AG09309 (cell line): ENCODE measurements at places on chromosomes 3 and 15.

GRCh38 chr3:173857154-173857553 lies 459.6 kb downstream of the NLGN1 start:
- DNase-seq = no peak

- no peak for DNase-seq
These were observed 135.0 kb upstream of the PRICKLE2 start for GRCh38 chr3:64360280-64360679.

GRCh38 chr3:54878145-54878544 lies 49.7 kb downstream of the LRTM1 start:
- DNase-seq = no peak

- no peak for DNase-seq
These were observed 611.5 kb downstream of the AGBL1 start for GRCh38 chr15:86691091-86691663.

DNA sequence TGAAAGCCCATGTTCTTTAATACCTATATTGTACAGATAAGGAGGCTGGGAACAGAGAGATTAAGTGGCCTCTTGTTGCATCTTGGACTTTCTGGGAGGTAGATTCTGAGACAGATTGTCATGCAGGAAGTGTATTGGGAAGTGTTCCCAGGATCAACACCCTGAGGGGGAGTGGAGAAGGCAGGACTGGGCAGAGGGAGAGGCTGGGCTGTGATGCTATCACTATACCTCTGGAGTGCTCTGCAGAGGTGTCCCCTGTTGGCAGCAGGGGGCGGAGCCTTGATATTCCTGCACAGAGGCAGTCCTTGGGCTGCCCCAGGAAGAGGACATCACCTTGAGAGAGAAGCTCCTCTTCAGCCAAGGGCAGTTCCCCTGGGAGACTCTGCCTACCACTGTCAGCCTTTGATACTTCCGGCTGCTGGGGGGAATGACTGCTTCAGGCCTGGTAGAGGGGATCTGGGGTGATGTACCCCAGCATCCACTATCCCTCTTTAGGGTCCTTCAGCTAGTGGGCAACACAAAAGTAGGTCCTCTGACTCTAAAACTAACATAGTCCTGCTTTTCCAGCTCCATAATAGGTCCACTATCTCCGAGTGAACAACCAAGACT lies 97.4 kb upstream of the RNU6-1 start:
- no peak for DNase-seq

- DNase-seq = no peak
These were observed 3.1 kb downstream of the NDUFB4 start for GRCh38 chr3:120599211-120599610.

- DNase-seq = no peak
These were observed 19.9 kb downstream of the TAMM41 start for GRCh38 chr3:11826628-11827265.

DNA sequence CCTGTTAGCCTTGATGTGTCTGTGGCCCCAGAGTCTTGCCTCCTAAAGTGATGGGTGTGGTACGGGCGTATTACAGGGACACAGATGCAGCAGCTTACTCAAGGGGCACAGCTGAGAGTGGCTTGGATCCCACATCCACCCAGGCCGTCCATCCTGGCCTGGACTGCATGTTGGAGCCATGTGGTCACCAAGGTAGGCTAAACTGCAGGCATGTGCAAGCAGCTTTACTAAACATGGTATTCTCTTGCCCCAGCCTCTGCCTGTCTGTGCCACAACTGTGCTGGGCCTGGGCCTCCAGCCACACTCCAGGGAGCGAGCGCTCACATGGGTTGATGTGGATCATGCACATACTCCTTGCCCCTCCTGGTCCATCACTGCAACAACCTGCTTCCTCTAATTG lies 6.1 kb upstream of the GPR62 start:
- no peak for DNase-seq

GRCh38 chr15:70474471-70475406 lies 288.6 kb downstream of the UACA start:
- peak; percentile 99 for DNase-seq

DNA sequence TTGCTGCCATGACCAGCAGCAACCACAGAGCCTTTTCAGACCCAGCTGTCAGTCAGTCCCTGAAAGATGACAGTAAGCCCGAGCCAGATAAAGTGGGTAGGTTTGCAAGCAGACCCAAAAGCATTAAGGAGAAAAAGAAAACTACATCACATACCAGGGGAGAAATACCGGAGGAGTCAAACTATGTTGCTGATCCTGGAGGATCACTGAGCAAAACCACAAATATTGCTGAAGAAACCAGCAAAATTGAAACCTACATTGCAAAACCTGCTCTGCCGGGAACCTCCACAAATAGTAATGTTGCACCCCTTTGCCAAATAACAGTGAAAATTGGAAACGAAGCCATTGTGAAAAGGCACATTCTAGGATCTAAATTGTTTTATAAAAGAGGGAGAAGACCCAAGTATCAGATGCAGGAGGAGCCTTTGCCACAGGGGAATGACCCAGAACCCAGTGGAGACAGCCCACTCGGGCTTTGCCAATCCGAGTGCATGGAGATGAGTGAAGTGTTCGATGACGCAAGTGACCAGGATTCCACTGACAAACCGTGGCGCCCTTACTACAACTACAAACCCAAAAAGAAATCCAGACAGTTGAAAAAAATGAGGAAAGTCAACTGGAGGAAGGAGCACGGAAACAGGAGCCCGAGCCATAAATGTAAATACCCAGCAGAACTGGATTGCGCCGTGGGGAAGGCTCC lies 42.1 kb upstream of the RASA2 start:
- DNase-seq = peak; percentile 64

- peak; percentile 62 for DNase-seq
These were observed at the start of gene ACP3 for GRCh38 chr3:132317229-132317948. Gene ACP3 (plus strand): TSS chr3:132317407. CDS start chr3:132317457, 50 bp downstream.

- DNase-seq = no peak
These were observed 16.1 kb downstream of the RYR3 start for GRCh38 chr15:33326908-33327307.

DNA sequence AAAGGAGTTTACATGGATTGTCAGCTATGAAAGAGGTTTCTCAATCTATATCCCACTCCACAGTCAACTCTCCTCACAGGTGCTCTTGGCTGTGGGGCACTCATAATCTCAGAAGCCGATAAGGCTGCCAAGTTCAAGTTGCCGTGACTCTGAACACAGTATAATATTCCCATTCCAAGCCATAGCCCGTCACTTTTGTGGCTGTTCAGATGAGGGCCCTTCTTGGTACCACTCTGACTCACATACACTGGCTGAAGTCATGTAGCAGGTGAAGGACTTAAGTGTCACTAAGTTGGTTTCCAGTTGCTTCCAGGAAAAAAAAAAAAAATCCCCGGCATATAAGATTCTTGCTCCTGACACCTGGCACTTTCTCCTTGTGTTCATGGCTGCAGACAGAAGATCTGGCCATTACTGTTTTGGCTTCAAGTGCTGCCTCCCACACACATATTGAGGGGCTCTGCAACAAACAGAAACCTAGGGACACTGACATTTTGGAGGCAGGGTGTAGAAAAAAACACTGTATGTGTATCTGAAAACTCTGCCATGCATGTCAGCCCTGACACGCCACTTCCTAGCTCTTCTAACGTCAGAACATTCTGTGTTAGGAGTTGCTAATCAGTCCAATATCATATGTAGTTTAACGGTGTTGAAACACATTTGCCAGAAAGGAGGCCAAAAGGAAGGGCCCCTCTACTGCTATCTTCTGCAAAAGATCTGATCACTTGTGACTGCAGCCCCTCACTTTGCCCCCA lies 170.2 kb upstream of the ICE2 start:
- DNase-seq = no peak

DNA sequence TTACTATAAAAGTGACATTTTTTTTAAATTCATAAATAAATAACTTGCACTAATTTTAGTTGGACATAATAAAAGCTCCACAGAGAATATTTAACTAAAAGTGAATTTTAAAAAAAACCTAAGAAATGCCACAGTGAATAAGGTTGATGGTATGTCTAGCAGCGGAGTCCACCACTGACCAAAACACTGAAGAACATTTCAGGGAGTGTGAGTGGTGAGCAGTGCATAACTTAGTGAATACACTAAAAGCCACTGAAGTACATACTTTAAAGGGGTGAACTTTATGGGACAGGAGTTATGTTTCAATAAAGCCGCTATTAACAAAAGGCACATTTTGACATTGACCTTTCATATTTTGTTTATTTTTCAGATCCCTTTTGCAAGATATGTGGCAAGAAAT lies 32.3 kb downstream of the SRP14 start:
- DNase-seq = peak; percentile 78

DNA sequence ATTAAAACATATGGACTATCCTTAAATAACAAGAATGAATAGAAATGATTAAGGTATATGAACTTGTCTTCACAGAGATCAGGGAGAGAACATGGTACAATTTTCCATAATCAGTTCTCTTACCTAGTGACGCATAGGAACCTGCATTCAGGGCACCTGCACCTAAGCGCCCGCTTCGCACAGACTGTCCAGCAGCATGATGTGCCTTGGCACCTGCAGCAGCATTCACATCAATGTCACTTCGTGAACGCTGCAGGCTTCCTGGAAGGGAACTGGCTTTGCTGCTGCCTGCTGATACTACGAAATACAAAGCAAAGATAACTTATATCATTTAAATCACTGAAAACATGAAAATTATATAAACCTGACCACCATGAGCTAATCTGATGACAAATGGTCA lies 115.2 kb downstream of the CLASP2 start:
- no peak for DNase-seq

- no peak for DNase-seq
These were observed 34.9 kb upstream of the SLC25A36 start for GRCh38 chr3:140906785-140907184.

DNA sequence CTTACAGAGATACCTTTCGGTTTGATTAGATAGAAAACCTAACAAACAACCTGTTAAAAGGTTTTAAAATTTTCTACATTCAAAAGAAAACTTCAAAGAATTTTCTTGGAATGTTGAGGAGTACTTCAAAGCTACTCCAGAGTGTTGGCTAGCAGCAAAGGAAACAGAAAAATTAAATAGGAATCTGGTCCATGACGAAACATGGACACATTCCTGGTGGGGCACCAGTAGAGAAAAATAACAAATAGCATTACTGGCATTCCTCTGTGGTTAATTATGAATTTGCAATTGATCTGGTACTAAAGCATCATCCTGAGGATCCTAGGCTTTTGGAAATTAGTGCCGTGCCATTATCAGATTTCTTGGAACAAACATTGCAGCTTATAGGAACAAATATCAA lies 59.5 kb upstream of the DPPA4 start:
- no peak for DNase-seq

- no peak for DNase-seq
These were observed 137.0 kb downstream of the DNAJB8 start for GRCh38 chr3:128329491-128330213.

DNA sequence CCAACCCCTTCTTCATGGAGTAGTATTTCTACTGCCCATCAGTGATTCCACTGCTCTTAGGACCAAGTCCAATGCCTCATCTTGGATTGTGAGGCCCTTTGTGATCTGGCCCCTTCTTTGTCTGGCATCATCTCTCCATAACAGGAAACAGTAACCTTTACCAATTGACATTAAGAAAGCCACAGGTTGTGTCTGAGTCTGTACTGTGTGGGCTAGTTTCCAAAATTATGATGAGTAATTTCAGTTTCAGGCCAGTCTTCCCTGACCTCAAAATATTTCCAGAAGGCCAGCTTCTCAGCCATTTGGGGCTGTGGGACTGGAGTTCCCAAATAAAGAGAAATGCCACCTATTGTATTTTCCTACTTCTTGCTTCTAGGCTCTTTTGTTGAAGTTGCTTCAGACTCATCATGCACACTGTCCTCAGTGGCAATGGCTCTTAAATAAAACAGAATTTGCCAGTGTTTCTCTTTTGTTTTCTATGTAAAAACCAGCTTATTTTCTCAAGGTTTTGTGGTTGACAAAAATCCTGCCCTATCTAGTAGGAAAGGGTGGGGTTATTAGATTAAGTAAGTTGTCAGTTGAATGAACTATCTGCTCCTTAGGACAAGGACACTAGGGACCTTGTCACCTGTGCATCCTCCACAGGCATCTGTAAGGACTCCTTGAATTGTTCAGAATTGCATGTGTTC lies 47.0 kb upstream of the ACKR4 start:
- peak; percentile 39 for DNase-seq

DNA sequence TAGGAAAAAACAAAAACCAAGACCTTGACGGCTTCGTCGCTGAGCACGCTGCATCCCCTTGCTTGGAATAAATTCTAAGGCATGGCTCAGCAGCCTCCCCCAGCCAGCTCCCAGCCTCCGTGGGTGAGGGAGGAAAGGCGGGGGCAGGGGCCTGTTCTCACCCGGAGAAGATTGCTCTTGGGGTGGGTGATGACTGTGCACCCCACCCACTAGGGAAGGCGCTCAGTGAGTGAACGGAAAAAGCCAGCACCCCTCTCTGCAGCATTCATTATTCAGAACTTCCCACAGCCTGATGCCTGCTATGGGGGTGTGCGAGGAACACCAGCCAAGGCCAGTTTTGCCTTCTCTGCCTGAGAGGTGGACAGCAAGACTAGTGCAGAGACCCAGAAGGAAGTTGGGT lies 19.3 kb upstream of the NTRK3 start:
- DNase-seq = no peak

DNA sequence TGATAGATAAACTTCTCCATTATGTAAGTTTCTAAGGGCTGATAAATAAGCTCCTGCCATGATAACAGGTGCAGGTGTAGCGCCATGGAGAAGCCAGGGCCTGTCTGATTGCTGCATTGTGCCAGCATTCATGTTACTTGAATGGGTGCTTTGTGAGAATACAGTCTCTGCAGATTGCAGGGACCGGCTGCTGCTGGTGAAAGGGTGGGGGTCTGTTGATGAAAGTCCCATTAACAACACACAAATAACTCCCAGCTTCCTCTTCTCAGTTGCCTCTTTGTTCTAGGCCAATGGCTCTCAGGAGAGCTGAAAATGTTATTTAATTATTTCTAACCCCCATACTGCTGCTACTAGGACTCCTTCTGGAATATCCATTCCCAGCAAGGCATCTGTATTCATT lies 77.2 kb downstream of the RTP4 start:
- DNase-seq = no peak

DNA sequence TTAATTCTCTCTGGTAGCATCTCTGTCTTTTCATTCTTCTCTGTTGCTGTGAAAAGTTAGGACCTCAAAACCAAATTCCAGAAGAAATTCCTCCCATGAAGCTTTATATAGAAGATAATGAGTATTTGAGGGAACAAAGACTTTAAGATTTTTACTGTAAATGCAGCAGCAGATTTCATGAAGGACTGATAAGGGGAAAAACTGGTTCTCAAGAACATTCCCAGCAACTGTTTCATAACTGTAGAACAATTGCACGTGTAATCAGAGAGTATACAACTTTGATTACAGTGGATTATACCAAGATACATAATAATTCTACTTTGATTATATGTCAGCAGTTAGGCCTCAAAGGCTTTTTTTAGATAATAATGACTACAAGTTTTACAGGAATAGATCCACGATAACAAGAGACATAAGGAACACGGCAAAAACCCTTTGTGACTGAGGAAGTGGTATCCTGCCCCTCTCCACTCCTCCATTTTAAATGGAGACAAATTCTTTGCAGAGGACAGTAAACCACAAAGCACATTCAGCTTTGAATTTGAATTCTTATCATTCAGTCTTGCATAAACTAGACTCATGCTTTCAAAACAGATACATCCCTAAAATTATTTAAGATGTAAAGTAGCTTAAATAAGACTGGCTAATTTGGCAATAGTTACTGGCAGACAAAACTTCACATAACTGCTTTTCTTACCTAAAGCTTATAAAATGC lies 42.9 kb upstream of the DIPK2A start:
- DNase-seq = no peak
